Natural killer cell (primary cell): ENCODE measurements at places on chromosomes 11 and 22. TPM values are rescaled to one million over a fixed set of nuclear protein-coding genes. Genes with fewer than 3 reads are reported as not detected.
A peak's percentile ranks its signal among the peaks of the same experiment; 100 is the strongest.

DNA sequence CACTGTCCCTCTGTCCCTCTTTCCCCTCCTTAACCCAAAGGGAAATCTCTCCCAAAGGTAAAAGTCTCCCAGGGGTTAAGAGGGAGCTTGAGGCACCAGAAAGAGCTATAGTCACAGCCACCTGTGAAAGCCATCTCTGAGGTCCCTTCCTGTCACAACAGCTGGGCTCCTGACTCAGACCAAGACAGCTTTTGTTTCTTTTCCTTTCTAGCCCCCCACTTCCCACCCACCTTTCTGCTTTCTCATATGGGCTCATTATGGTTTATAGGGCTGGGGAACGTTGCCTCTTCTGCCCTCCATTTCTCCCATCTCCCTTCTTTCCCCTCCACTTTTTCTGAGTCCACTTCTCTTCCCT is 19.1 kb downstream of the MIF start:
- peak overlapping the region; percentile 44 for H3K4me3 ChIP-seq
- peak overlapping the region; percentile 75 for H3K27ac ChIP-seq
- H3K4me1 ChIP-seq = peaks cover 7% of the 10 kb centered on the region
- no peaks in the 10 kb centered on the region for H3K36me3 ChIP-seq
- DNase-seq = no peak

RPS3 gene
- total RNA-seq = 2,290 TPM

GRCh38 chr11:11884351-11884750 is 42.6 kb downstream of the USP47 start:
- no peak overlapping the region for H3K4me3 ChIP-seq
- H3K36me3 ChIP-seq = peaks cover 36% of the 10 kb centered on the region
- H3K27ac ChIP-seq = peak overlapping the region; percentile 60
- DNase-seq = no peak

GRCh38 chr11:123216249-123216648 is 21.2 kb upstream of the CLMP start:
- H3K27me3 ChIP-seq = no peaks in the 10 kb centered on the region
- H3K27ac ChIP-seq = no peak overlapping the region
- H3K36me3 ChIP-seq = no peaks in the 10 kb centered on the region

SPI1 gene
- total RNA-seq = 15.0 TPM

MN1 gene
- total RNA-seq = 0.83 TPM

DNA sequence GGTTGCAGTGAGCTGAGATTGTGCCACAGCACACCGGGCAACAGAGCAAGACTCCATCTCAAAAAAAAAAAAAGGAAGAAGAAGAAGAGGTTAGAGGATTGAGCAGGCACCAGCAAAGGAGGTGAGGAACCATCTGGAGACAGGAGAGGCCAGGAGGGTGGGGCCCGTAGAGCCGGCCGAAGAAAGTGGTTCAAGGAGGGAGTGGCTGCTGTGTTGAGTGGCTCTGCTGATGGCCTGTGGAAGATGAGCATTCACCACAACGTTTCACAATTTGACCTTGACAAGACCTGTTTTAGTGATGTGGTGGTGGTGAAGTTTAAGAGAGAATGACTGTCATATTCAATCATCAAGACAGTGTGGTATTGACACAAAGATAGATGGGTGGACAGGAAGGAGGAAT is 6.8 kb upstream of the CTSD start:
- peak; percentile 15 for DNase-seq
- no peak overlapping the region for H3K27ac ChIP-seq
- no peak overlapping the region for H3K4me3 ChIP-seq
- H3K4me1 ChIP-seq = peaks cover 40% of the 10 kb centered on the region
- H3K27me3 ChIP-seq = no peaks in the 10 kb centered on the region
- no peaks in the 10 kb centered on the region for H3K36me3 ChIP-seq

GRCh38 chr11:107716884-107717532 is 5.2 kb upstream of the SLN start:
- no peaks in the 10 kb centered on the region for H3K4me1 ChIP-seq
- H3K36me3 ChIP-seq = no peaks in the 10 kb centered on the region
- H3K27ac ChIP-seq = no peak overlapping the region
- H3K4me3 ChIP-seq = no peak overlapping the region
- no peaks in the 10 kb centered on the region for H3K27me3 ChIP-seq

DNA sequence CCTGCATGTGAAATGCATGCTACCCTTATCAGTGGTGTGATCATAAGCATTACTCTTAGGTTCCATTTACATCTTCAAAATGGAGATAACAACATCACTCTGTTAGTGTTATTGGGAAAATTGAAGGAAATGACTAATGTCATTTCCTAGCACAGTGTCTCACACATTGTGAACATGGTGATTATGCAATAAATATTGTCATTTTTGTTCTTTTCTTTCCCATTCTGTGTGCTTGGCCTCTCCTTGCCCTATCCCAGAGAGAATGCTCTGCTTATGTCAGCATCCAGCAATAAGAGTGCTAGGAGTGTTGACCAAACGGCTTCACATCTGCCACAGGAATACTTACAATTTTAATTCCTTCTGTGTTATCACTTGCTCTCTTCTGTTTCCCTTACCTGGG is 1024.1 kb upstream of the CCDC90B start:
- H3K27ac ChIP-seq = no peak overlapping the region
- no peaks in the 10 kb centered on the region for H3K4me1 ChIP-seq
- H3K36me3 ChIP-seq = no peaks in the 10 kb centered on the region
- DNase-seq = no peak

DNA sequence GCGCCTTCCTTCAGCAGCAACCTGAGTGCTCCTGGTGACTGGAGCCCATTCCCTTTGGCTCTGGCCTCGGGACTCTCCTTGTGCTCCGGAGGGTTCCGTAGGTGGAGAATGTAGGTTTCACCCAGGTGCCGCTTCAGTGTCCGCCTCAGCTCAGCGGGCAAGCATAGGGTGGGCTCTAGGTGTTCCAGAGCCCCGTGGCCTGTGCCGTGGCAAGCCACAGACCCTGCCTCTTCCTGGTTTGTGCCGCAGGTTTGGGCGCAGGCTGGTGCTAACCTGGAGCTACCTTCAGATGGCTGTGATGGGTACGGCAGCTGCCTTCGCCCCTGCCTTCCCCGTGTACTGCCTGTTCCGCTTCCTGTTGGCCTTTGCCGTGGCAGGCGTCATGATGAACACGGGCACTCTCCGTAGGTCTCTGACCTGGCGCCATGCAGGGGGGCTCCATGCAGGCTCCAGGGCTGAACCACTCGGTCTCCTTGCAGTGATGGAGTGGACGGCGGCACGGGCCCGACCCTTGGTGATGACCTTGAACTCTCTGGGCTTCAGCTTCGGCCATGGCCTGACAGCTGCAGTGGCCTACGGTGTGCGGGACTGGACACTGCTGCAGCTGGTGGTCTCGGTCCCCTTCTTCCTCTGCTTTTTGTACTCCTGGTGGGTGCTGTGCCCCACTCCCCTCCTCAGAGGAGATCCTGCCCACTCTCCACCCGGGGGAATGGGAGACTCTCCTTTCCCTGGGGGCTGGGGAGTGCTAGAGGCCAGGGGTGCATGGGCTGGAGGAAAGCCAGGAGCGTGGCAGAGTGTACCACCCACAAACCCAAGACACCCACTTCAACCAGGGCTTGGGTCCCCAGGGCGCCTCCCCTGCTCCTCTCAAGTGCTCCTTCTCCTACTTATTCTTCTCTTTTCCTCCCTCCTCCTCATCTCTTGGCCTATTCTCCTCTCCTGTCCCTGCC is 2.4 kb downstream of the SLC22A12 start:
- no peak overlapping the region for H3K27ac ChIP-seq
- no peaks in the 10 kb centered on the region for H3K27me3 ChIP-seq
- H3K4me1 ChIP-seq = no peaks in the 10 kb centered on the region

DNA sequence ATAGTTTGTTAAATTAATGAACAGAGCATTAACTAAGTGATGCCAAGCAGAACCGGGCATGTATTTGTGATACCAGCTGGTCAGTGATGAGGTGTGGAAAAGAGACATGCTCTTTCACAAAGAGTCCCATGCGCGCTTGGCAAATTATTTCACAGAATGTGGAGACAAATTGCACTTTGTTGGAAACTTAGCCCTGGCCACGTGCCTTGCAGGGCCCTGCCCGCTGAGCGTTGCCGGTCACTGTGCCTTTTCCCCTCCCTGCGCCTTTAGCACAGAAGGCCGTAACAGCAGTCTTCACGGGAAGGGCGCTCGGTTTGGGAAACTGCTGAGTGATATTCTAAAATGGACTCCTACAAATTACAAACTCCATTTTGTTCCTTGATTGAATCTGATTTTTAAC is 235.9 kb downstream of the TBC1D22A start:
- no peak overlapping the region for H3K27ac ChIP-seq
- no peak overlapping the region for H3K4me3 ChIP-seq
- H3K4me1 ChIP-seq = no peaks in the 10 kb centered on the region
- no peak for DNase-seq

PTPRJ gene
- 110 TPM for total RNA-seq

BTBD18 gene
- not detected for total RNA-seq

- H3K36me3 ChIP-seq = peaks cover 9% of the 10 kb centered on the region
- H3K4me3 ChIP-seq = no peak overlapping the region
- DNase-seq = no peak
- no peak overlapping the region for H3K27ac ChIP-seq
These were observed 51.6 kb upstream of the NFRKB start for GRCh38 chr11:129946965-129947364.

GRAP2 gene
- 65.1 TPM for total RNA-seq

DNA sequence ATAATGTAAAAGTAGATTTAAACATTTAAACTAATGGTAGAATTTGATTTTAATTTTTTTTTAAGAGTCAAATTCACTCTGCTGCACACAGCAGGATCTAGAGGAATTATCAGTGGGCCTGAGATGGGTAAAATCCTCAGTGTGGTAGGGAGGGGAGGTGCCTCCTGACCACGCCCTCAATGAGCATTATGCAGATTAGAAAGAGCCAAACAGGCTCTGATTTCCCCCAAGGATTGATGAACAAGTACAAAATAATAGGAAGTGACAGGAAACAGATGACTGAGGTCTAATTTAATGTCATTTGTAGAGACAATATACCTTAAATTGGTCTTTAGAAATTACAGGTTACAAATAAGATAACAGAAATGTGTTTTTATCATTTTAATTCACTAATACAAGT is 155.2 kb downstream of the DCDC1 start:
- H3K4me3 ChIP-seq = no peak overlapping the region
- no peaks in the 10 kb centered on the region for H3K36me3 ChIP-seq
- no peak for DNase-seq
- H3K27me3 ChIP-seq = no peaks in the 10 kb centered on the region
- H3K27ac ChIP-seq = no peak overlapping the region
- no peaks in the 10 kb centered on the region for H3K4me1 ChIP-seq

DNA sequence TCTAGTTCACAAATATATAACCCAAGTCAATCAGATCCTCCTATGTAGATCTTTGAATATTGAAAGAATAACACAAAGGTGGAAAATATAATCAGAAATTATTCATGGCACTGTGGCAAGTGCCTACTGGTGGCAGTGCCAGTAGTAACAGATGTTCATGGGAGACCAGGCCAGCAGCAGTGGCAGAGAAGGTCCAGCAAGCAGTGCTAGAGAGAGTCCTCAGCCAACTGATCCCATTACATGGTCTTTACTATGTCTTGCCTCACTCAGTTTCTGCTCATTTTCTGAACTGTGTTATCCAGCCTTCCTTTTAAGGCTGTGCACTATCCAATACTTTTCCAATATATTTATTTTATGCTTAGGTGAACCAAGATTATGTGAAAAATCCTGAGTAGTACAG is 124.9 kb downstream of the MRTFA start:
- no peak overlapping the region for H3K27ac ChIP-seq
- H3K4me3 ChIP-seq = no peak overlapping the region
- no peak for DNase-seq

- peaks cover 11% of the 10 kb centered on the region for H3K4me1 ChIP-seq
- H3K4me3 ChIP-seq = peak overlapping the region; percentile 56
- H3K27ac ChIP-seq = peak overlapping the region; percentile 58
- H3K36me3 ChIP-seq = no peaks in the 10 kb centered on the region
- peaks cover 4% of the 10 kb centered on the region for H3K27me3 ChIP-seq
These were observed 677 bp downstream of the DYNC2H1 start for GRCh38 chr11:103109818-103110388.

DNA sequence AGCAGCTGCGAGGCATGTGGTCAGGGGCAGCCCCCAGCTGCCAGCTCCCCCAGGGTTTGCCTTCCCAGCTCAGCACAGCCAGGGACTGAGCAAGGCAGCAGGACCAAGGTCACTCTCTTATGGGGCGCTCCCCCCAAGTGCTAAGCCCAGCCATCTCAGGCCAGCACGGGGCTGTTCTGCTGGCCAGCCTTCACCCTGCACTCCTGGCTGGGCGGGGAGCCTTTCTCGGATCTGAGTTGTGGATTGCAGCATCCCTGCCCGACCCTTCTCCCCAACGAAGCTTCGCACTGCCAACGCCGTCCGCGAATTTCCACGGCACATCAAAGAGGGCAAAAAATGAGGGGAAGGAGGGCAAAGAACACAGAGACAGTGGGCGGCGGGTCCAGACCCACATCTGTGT is 42.5 kb upstream of the GAL start:
- DNase-seq = no peak
- no peak overlapping the region for H3K4me3 ChIP-seq
- H3K4me1 ChIP-seq = no peaks in the 10 kb centered on the region
- no peak overlapping the region for H3K27ac ChIP-seq

GRCh38 chr11:2869561-2870427 is 15.8 kb downstream of the CDKN1C start:
- H3K27ac ChIP-seq = no peak overlapping the region
- H3K36me3 ChIP-seq = no peaks in the 10 kb centered on the region
- peaks cover 16% of the 10 kb centered on the region for H3K27me3 ChIP-seq
- peaks cover 31% of the 10 kb centered on the region for H3K4me1 ChIP-seq
- no peak for DNase-seq

NAALAD2 gene
- total RNA-seq = not detected

KREMEN1 gene
- total RNA-seq = not detected

DNA sequence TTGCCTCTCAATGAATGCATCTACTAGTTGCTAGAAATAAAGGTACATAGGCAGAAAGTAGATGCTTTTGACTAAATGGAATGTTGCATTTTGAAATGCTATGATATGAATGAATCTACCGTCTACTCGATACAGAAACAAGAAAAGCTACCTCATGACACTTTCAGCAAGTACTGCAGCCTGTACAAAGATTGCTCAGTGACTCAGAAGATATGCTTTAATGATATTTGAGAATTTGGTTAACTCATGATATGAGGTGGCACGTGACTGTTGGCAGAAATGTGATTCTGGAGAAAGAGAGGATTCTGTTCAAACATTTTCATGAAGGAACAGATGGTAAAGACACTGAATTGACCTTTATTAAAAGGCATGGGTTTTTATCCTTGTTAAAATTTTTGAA is 76.0 kb downstream of the HSD17B12 start:
- DNase-seq = no peak
- no peak overlapping the region for H3K27ac ChIP-seq
- H3K4me3 ChIP-seq = no peak overlapping the region

OVOL1 gene
- total RNA-seq = not detected

GRCh38 chr11:128937480-128937879 is 5.2 kb downstream of the TP53AIP1 start:
- no peaks in the 10 kb centered on the region for H3K4me1 ChIP-seq
- no peak overlapping the region for H3K27ac ChIP-seq
- H3K36me3 ChIP-seq = no peaks in the 10 kb centered on the region
- no peak overlapping the region for H3K4me3 ChIP-seq
- no peak for DNase-seq
- no peaks in the 10 kb centered on the region for H3K27me3 ChIP-seq
